Activated T-helper 17 cell treated with anti-CD3 and anti-CD28 coated beads, Interleukin-2, amount 50 U/mL, for 72 hours (primary cell): ENCODE measurements at places on chromosomes 1 and 21. TPM values are rescaled to one million over a fixed set of nuclear protein-coding genes. Genes with fewer than 3 reads are reported as not detected.

The GUCA2B gene
- not detected for total RNA-seq

The FYB2 gene
- total RNA-seq = not detected

The GRIK1 gene
- total RNA-seq = not detected

The DCDC2B gene
- 0.28 TPM for total RNA-seq

The SLC35E2B gene
- 31.4 TPM for total RNA-seq

The LRRC3 gene
- 3.5 TPM for total RNA-seq

The LCE1E gene
- not detected for total RNA-seq

DNA sequence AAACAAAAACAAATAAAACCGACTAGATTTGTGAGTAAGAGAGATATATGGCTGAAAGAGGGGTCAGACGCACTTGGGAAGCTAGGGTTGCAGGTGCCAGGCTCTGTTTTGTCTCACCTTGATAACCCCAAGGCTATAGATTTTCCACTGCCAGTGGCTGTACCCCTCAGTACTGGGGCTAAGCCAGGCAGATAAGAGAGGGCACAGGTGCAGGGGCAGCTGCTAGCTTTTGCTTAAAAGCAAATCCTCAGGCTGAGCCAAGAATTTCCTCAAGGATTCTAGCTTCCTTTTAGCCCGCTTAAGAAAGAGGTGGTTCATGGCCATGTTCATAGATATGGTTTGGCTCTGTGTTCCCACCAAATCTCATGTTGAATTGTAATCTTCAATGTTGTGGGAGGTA lies 57.9 kb downstream of the OVGP1 start:
- no peak for ATAC-seq

DNA sequence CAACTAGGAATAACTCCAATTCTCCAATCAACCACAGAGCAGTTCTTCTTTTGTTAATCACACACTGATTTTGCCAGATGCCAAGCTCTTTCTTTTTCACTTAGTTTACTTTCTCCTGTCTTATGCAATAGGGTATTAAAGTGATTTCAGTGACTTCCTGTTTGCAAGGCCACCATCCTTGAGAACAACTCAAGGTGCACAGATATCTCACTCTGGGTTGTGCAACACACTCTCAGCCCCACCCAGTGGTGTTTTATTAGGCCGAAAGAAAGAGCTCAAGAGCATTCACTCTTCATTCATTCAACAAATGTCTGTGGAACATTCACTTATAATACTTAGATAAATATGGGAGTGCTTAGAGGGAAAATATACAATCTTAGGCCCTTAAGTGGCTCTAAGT lies 352.5 kb downstream of the ZNF326 start:
- no peak for ATAC-seq

- no peak for ATAC-seq
Measured at GRCh38 chr1:18139198-18139981, 31.8 kb downstream of the IGSF21 start.

DNA sequence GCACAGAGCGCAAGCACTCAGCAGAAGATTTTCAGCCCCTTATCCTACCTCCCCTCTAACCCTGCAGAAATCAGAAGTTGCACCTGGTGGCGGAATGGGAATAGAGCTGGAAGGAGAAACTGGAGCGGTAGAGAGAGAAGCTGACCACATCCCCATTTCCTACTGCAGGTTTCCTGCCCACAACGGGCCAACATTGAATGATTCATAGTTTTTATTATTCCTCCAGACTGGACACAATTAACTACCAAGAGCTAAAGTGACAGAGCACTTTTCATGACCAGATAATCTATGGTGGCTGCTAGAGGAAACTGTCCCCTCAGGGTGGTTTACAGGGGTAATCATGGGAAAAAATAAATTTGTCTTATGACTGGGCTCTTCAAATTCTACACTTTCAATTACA lies 21.3 kb upstream of the LRRC8D start:
- ATAC-seq = no peak

DNA sequence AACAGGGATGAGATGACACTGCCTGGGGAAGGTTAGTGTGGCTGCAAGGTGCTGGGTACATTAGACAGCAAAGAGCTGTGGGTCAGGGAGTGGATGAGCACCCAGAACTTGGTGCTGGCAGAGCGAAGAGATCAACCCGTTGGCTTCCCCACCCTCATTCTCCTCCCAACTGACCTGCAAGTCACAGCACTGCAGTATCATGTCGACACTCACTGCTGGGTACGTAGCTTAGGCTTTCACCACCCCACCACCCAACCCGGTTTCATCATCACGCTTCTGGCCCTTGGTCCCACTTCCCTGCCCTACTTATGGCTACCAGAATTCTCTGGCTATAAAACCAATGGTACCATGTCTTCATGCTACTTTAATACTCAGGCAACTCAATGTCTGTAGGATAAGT lies 73.6 kb upstream of the LYST start:
- no peak for ATAC-seq

DNA sequence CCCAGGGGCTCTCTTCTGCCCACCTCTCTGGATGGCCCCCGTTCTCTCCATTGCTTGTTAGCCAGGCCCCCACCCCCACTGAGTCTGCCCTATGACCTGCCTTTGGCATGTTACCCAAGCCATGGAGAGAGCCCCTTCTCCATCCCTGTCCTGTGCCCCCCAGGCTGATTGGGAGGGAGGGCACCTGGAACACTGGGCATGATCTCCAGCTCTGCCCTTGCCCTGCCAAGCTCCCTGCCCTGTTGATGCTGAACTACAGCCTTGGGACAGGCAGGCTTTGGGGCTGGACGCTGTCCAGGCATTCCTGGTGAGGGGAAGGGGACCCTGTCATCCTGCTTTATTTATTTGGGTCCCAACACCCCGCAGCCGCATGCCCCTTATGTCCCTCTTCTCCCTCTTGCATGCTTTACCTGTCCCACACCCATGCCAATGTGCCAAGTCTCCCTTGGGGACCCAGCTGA lies 10.7 kb downstream of the TRIM46 start:
- ATAC-seq = no peak

- ATAC-seq = no peak
Measured at GRCh38 chr1:206075786-206076755, 23.1 kb downstream of the RHEX start.

DNA sequence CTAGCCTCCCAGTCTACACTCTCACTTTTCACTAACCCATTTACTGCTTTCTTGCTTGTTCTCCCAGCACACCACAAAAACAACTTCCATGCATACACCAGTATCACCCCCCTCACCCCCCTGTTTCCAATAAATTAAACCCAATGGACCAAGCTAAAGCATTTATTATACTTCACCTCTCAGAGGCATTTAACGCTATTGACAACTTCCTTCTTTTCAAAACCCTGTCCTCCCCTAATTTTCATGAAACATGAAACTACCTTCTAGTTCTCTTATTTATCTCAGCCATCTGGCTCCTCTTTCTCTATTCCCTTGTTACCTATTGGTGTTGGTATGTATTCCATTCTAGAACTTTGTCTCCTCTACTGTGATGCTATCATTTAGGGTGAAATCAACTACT lies 32.3 kb downstream of the PTPRC start:
- ATAC-seq = no peak

- no peak for ATAC-seq
Measured at GRCh38 chr21:39325458-39325857, 12.0 kb upstream of the BRWD1 start.

- ATAC-seq = no peak
Measured at GRCh38 chr1:112359961-112360767, 35.9 kb upstream of the CTTNBP2NL start.

- ATAC-seq = no peak
Measured at GRCh38 chr1:43062527-43063095, 103.9 kb upstream of the SLC2A1 start.

DNA sequence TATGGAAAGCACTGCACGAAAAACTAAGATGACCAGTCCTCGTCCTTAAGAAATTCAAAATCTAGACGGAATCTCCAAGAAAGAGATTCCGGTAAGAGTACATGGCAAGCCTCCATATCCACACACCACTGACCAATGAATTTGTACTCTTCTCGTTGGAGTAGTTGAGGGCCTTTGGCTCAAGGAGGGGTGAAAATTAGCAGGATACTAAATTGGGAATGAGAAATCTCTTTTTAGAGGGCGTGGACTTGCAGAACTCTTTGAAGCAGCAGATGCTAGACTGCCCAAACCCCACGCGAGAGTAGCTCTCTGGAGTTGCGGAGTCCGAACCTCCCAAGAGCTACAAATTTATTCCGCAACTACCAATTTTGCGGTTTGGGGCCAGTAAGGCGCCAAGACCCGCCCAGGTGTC lies 872 bp upstream of the PPP2R5A start:
- no peak for ATAC-seq

- ATAC-seq = no peak
Measured at GRCh38 chr1:7103874-7104273, 318.6 kb downstream of the CAMTA1 start.

DNA sequence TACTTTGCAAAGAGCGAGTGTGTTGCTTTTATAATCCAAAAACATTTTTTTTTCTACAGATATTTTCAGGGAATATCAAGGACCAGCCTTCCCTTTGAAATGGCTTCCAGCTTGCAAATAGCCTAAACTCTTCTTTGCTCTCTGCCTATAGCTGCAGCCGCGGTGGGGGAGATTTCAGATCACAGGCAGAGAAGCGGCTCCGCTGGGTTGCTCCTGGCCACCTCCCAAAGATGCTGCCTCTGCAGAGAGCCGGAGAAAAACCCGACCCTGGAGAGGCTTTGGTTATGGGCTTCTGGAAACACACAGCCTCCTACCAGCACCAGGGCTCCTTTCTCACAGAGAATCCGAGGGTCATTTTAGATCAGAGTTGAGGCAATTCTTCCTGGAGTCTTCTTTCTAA lies 18.6 kb upstream of the PAX7 start:
- no peak for ATAC-seq

GRCh38 chr1:30489737-30490389 lies 233.5 kb downstream of the MATN1 start:
- ATAC-seq = no peak

DNA sequence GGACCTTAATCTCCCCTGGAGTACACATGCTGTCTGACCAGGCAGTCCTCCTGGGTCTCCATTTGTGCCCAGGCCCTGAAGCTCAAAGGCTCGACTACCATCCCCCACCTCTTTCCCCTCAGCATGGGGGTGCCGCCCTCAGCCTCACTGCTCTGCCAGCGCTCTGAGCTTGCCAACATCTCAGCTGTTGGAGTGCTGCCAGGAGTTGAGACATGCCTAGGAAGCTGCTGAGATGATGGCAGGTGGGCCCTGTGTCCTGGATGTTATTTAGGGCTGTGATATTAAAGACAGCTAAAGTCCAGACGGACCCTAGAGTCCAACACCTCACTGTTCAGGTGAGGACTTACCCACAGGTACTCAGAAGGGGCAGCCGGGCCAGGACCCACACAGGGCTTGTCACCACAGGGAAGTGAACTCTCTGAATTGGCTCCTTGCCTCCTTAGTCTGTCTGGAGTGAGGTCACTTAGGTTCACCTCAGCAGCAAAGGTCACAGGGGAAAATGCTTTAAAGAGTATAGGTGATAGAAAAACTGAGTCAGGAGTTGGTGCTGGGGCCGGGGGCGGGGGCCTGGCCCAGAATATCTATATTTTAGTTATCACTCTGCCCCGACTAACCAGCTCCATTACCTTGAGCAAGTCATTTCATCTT lies 19.7 kb upstream of the KCNC4 start:
- ATAC-seq = peak; percentile 73

DNA sequence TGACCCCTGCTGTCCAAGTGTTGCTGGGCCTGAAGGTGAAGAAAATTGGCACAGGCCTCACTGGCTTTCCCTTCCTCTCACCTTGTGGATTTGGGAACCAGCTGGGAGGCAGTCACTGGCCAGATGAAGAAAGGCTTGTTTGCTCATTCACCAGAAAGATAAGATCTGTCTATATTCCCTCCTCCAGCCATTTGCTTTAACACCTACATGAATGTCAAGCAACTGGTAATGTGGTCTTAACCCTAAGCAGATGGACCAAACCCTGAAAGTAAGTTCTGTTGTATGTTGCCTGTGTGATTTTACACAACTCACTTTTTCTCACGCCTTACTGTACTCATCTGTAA lies 10.3 kb upstream of the SRRM1 start:
- no peak for ATAC-seq

GRCh38 chr1:36411674-36412648 lies 14.3 kb upstream of the LSM10 start:
- ATAC-seq = peak; percentile 99

DNA sequence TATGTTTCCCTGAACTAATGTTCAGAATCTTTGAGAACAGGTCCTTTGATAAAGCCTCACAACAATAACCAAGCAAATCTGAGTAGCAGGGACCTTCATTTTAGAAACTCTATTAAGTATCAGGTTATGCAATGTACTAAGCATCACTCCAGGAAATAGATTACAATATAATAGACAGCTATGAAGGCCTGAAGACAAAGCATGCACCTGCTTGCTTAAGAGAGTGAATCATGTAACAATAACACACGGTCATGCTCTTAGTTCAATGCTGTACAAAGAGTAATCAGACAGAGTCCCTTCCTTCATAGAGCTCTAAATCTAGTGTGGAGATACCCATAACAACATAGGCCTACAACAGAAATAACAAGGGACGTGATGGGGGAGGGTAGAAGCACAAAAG lies 8.1 kb upstream of the CMPK1 start:
- no peak for ATAC-seq

- peak; percentile 76 for ATAC-seq
Measured at GRCh38 chr1:12031039-12031980, 12.0 kb downstream of the MIIP start.

- no peak for ATAC-seq
Measured at GRCh38 chr21:37704751-37705150, 211.5 kb downstream of the KCNJ6 start.

- peak; percentile 67 for ATAC-seq
Measured at GRCh38 chr1:172429331-172430127, 9.0 kb downstream of the C1orf105 start.

- peak; percentile 3 for ATAC-seq
Measured at GRCh38 chr1:154937988-154938386, 1.5 kb upstream of the PMVK start.

DNA sequence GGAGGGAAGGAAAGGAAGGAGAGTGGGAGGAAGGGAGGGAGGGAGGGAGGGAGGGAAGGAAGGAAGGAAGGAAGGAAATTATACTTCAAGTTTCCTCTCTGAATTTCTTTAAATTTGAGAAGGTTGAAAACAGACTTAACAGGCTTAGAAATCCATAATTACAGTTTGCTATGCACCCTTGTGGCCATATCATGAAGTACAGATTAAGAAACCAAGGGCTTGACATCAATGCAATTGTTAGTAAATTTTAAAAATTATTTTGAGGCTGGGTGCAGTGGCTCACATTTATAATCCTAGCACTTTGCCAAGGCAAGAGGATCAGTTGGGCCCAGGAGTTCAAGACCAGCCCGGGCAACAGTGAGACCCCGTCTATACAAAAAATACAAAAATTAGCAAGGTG lies 14.4 kb downstream of the ANP32E start:
- no peak for ATAC-seq

GRCh38 chr1:232944347-232944746 lies 6.1 kb upstream of the NTPCR start:
- peak; percentile 60 for ATAC-seq
